GM23248 (cell line): ENCODE measurements at places on chromosomes 1 and 21.

- no peak for DNase-seq
These were observed 2.8 kb downstream of the SMCP start for GRCh38 chr1:152880907-152881306.

- no peak for DNase-seq
These were observed 588.3 kb upstream of the B3GALT2 start for GRCh38 chr1:193774536-193775323.

DNA sequence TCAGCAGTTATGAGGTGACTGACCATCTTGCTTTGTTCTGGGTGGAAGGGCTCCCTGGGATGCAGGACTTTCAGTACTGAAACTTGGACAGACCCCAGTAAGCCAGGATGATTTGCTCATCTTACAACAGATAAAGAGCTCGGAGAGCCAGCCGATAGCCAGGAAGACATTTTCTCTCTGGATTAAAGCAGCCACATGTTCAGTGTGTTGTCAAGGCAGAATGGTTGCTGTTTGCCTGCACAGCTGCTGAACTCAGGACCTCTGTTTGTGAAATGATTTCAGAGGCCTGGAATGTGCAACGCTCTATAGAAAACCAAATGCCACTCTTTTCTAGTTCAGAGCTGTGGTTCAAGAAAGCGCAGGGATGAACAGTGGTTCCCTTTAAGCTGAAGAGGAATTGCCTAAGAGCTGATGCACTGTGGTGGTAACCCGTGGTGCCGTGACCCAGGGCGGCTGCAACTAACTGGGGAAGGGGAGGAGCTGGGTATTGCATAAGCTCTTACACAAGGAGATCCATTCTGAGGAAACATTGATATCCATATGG is 40.7 kb downstream of the CASQ2 start:
- DNase-seq = peak; percentile 82

DNA sequence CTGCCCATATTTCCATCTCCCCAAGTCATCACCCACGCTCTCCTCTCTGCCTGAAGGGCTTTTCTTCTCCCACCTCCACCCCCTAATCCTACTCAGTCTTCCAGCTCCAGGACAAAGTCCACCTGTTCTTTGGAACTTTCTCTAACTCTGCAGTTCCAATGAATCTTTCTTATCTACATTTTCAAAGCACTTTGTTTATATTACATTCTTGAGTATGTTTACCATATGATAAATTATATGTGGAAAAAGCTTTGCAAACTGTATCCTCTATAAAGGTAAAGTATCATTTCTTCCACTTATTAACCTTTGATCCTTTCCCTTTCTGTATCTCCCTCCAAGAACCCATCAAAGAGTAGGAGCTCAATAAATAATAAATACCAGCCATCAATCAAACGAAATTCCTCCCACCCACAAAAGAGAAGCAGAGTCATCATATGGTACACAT is 39.7 kb downstream of the TTC13 start:
- no peak for DNase-seq
